ENCODE measurements at places on chromosomes 1 and 21. TPM values are rescaled to one million over a fixed set of nuclear protein-coding genes. Genes with fewer than 3 reads are reported as not detected.

GRCh38 chr21:43866659-43867331 lies 1.8 kb downstream of the AGPAT3 start:
- no peak for DNase-seq

- no peak for DNase-seq
These were observed 26.2 kb upstream of the LBR start for GRCh38 chr1:225453797-225454648.

- peak; percentile 80 for DNase-seq
These were observed 54.6 kb upstream of the SYT14 start for GRCh38 chr1:209883341-209883971.

DNA sequence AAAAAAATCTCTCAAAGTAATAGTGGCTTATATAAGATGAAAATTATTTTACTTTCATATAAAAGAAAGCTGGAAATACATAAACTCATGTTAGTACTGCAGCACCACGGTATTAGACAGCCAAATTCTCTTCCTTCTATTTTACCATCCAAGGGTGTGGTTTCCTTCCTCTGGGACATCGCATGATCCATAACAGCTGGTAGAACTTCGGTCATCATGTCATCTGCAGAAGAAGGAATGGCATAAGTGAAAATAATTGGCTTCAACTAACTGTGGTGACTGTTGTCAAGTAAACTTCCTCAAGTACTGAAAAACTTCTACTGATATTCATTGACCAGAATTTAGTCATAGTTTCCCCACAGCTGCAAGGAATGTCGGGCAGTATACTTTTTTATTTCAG lies 28.3 kb upstream of the IFI44L start:
- no peak for DNase-seq

MFAP2 gene
- 34.8 TPM for total RNA-seq

DNA sequence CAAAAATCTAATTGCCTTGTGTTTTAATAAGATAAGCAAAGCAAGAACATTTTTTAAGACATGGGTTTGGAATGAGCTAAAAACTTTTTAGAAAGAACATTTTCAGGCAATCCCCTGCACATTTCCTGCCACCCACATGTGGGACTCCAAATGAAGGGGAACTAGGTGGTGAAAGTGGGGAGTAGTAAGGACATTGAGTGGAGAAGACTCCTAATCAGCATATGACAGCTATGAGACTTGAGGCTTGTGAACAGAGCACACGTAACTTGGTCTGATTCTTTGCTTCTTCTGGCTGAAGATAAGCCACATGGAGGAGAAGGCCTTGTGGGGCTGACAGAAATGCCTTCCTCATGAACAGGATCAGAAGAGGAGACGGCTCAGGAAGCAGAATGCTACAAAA lies 50.3 kb downstream of the FCER1A start:
- DNase-seq: no peak

- no peak for DNase-seq
These were observed 39.0 kb upstream of the MAGOH start for GRCh38 chr1:53277326-53277725.

A3GALT2 gene
- not detected for total RNA-seq

AGMAT gene
- total RNA-seq: not detected

GRCh38 chr1:213568929-213569815 lies 418.6 kb upstream of the PROX1 start:
- no peak for DNase-seq

SLC45A1 gene
- total RNA-seq: 1.5 TPM

DNA sequence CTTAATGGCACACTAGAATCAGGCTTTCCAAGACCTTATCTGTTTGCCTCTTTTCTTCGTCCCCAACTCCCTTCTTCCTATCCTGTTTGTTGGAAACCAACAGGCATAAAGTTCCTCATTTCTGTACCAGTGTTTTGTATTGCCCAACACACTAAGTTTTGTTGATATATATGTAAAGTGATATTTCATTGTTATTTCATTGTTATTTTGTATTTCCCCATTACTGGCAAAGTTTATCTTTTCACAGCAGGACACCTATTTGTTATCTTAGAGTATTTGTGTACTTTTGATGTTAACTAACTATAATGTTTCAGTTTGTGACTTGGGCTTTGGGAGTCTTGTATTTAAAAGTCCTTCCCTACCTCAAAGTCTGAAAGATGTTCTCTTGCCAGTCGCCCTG lies 27.1 kb downstream of the FAM20B start:
- DNase-seq: no peak

BGLAP gene
- total RNA-seq: not detected

- no peak for DNase-seq
These were observed 56.6 kb upstream of the CR2 start for GRCh38 chr1:207397525-207397926.

ZNF593OS gene
- not detected for total RNA-seq

- no peak for DNase-seq
These were observed 7.1 kb downstream of the RAD54L start for GRCh38 chr1:46254668-46255067.

DNA sequence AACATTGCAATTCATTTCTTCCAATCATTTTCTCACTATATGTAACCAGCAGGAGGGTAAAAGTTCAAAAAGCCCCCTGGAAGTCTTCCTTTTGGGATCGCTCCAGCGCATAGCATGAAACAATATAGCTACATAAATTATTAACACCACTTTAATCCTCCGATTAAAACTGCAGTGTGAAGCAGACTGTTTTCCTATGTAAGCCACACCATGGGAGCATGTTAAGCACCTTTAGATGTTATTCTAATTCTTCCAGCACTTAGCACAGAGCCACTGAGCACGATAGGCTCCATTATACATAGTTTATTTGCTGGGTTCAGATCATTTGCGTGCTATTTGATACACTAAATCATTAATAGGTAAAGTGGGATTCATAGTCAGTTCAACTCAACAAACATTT lies 18.4 kb upstream of the GADD45A start:
- no peak for DNase-seq

MRPS14 gene
- 36.6 TPM for total RNA-seq

DNA sequence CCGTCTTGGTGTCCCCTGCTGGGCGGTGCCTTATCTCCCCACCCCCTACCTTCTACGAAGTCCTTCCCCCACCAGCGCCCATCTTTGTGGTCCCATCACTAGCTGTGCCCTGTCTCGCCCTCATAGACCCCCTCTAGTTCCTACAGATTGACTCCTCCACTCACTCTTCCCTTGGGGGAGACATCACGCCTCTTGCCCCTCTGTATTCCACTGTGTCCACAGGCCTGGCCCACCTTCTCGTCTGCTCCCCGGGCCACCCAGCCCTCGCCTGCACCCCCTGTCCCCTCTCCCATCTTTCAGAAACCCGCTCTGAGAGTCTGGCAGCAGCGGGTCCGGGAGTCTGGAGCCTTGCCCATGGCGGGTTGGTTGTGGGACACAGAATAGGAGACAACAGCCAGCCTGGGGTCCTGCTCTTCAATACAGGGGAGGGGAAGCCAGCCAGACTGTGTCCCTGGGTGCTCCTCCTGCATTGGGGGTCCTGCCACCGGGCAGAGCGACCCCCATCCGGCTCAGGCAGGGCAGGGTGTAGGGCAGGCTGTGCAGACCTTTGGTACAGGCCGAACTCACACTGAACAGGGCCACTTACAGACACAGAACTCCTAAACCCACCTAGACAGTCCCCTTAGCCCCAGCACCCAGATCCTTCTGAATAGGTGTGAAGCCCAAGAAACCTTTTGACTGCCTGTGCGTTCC lies 1.1 kb downstream of the RNF187 start:
- DNase-seq: no peak
